ENCODE measurements at places on chromosomes 6 and 20.

DNA sequence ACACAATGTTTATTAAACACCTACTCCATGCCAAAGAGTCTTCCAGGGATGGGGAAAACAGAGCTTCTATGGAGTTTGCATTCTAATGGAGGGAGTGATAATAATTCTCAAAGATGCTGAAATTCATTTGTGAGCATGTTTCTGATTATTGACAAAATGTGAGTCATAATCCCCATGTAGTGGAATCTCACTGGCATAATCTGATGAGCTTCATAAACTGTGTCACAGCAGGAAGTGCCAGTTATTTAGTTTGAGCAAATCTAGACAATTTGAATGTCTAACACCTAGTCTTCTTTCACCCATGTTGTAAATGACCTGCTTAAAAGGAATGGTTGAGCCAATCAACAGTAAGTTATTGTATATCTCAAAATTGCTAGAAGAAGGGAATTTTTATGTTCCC lies 95.1 kb downstream of the KCNQ5 start:
- DNase-seq: no peak

GRCh38 chr6:168597471-168597875 lies 156.5 kb downstream of the SMOC2 start:
- no peak for DNase-seq

- DNase-seq: no peak
Measured at GRCh38 chr20:50215101-50215690, 24.6 kb downstream of the CEBPB start.

- no peak for DNase-seq
Measured at GRCh38 chr6:37218061-37218460, 39.5 kb upstream of the TBC1D22B start.

GRCh38 chr20:24648919-24649318 lies 179.5 kb downstream of the SYNDIG1 start:
- no peak for DNase-seq

- no peak for DNase-seq
Measured at GRCh38 chr6:18136260-18136659, 13.8 kb upstream of the NHLRC1 start.

DNA sequence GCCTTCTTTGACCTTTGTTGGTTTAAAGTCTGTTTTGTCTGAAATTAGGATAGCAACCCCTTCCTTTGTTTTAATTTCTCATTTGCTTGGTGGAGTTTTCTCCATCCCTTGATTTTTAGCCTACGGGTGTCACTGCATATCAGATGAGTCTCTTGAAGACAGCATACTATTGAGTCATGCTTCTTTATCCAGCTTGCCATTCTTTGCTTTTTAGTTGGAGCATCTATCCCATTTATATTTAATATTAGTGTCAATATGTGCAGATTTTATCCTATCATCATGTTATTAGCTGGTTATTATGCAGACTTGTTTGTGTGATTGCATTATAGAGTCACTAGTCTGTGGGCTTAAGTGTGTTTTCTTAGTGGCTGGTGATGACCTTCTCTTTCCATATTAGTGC lies 622.2 kb downstream of the MMUT start:
- no peak for DNase-seq

DNA sequence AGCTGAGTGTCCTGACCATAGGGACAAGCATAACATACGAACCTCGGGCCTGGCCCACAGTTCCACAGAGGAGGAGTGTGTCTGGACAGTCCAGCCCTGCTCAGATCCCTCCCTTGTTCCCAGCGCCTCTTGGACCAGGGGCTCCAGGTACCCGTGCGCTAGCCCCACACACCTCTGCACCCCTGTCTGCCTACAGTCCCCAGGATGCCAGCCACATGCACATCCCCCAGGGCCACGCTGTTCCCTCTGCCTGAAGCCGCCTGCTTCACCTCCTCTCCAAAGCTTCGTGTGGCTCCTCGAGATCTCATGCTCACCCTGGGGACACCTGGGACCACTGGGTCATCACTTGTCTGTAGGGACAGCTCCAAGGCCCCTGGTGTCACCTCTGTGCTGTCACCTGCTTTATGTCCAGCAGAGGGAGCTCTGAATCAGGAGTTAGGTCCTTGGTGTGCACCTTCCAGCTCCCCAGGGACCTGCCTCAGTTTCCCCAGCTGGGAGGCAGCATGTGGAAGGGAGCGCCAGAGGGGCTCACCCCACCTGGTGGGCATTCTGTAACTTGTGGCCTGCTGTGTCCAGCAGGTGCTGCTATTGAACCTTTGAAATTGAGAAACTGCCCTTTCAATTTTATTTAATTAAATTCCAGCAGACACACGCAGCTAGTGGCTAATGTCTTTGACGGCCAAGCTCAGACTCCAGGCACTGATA lies 7.3 kb upstream of the YTHDF1 start:
- DNase-seq: no peak

DNA sequence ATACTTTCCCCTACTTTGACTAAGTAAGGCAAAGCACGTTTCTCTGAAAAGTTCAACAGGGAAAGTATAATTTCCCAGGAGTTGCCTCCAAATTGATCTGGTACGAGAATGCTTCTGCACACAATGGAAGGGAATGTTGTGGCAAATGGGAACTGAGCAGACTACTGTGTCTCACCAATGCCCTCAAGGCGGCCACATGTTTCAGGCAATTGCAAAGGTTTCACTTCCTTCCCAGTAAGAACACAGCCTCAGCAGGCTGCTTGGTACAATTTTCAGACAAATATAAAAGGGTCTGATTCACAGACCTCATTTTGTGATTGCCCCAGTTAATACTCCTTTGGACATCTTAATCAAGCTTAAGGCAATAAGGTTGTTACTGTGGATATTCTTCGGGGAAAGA lies 71.2 kb downstream of the KIAA0319 start:
- DNase-seq: no peak

DNA sequence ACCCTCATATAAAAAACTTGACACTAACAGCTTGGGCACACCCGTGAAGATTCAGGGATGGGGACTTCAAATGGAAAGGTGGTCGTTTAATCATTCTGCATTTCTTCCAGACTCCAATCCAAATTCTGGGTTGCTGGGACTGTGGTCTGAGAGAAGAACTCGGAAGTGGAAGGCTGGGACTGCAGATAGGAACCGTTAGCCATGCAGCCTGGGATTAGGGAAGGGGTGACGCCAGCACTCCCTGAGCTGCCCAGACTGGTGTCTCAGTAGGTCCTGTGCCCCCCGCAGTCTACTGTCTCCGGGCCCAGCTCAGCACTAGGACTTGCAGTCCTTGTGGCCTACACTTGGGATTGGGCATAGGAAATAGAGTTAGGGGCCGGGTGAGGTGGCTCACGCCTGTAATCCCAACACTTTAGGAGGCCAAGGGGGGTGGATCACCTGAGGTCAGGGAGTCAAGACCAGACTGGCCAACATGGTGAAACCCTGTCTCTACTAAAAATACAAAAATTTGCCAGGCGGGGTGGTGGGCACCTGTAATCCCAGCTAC lies 511 bp upstream of the CLIC1 start:
- DNase-seq: no peak

GRCh38 chr6:5095236-5095635 lies 10.1 kb downstream of the PPP1R3G start:
- no peak for DNase-seq

- DNase-seq: peak; percentile 25
Measured at GRCh38 chr6:144150710-144151657, 667 bp downstream of the STX11 start.

DNA sequence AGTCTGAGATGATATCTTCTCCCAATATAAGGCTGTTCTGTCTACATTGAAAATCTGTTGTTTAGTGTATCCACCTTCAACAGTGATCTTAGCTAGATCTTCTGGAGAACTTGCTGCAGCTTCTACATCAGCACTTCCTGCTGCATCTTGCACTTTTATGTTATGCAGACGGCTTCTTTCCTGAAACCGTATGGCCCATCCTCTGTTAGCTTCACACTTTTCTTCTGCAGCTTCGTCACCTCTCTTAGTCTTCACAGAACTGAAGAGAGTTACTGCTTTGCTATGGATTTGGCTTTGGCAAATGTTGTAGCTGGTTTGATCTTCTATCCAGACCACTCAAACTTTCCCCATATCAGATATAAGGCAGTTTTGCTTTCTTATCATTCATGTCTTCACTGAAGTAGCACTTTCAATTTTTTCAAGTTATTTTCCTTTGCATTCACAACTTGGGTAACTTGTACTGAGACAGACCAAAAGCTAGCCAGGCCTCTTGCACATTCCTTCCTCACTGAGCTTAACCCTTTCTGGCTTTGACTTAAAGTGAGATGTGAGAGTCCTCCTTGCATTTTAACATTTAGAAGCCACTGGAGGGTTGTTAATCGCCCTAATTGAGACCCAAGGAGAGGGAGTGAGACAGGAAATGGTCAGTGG lies 110.1 kb downstream of the PREP start:
- DNase-seq: no peak

- peak; percentile 32 for DNase-seq
Measured at GRCh38 chr6:31541059-31541657, 645 bp downstream of the DDX39B start.

DNA sequence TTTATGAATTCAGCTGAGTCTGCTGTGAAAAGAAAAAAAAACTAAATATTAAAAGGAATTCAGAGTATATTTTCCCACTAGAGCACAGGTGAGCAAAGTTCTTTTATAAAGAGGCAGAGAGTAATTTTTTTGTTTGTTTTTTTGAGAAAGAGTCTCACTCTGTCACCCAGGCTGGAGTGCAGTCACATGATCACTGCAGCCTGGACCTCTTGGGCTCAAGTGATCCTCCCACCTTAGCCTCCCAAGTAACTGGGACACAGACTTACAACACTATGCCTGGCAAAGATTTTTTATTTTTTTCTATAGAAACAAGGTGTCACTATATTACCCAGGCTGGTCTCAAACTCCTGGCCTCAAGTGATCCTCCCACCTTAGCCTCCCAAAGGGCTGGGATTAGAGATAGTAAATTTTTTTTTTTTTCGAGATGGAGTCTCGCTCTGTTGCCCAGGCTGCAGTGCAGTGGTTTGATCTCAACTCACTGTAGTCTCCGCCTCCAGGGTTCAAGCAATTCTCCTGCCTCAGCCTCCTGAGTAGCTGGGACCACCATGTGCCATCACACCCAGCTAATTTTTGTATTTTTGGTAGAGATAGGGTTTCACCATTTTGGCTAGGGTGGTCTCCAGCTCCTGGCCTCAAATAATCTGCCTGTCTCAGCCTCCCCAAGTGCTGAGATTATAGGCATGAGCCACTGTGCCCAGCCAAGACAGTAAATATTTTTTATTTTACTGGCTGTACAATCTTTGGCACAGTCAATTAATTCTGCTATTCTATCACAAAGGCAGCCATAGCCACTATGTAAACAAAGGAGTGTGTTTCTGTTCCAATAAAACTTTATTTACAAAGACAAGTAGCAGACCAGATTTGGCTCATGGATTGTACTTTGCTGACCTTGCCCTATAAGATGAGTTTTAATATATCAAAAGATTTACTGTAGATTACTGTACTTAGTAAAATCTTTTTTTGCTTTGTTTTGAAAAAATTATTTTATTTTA lies 14.5 kb upstream of the B4GALT5 start:
- DNase-seq: no peak

DNA sequence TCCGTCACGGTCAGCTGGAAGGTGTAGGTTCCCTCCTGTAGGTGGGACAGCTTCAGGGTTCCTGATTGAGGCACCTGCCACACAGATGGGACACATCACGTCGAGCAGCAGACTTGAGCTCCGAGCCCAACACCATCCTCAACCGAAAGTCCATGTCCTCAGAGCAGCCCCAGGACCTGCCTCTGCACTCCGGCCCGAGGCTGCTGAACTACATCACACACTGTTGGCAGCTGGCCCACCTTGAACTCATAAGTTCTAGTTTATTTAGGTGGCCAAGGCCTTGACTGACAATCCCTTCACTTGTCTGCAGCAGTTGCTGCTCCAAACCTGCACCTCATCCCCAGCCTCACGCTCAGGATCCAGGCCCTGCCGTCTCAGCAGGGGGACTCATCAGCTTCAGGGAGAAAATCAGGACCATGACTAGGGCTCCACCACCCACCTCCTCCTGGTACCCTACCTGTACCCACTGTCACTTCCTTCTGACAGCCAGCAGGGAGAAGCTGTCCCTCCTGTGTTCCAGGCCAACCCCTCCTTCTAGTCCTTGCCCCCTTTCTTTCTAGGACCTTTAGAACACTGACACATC lies 21.0 kb downstream of the LRP11 start:
- DNase-seq: no peak

DNA sequence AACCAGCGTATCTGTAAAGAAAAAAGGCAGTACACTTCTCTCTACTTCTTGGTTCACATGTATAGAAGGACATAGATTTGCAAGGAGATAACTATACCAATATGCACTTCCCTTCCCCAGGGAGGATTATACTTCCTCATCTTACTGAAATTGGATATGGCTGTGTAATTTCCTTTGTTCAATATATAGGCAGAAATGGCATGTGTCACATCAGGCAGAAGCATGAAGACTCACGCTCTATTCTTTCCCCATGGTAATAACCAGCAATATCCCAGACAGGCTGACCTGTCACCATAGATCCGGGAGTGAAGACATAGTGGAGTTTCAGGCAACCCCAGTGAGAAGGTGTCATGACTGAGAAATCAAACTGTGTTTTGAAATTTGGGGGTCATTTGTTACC lies 518.3 kb downstream of the KIF16B start:
- DNase-seq: no peak

GRCh38 chr6:166714581-166714980 lies 87.5 kb upstream of the RPS6KA2 start:
- DNase-seq: no peak

All from stimulated activated CD8-positive, alpha-beta memory T cell treated with anti-CD3 and anti-CD28 coated beads, Interleukin-15, amount 100 ng/mL, for 48 hours (primary cell).